ENCODE measurements at places on chromosomes 7 and 10. TPM values are rescaled to one million over a fixed set of nuclear protein-coding genes. Genes with fewer than 3 reads are reported as not detected.

DNA sequence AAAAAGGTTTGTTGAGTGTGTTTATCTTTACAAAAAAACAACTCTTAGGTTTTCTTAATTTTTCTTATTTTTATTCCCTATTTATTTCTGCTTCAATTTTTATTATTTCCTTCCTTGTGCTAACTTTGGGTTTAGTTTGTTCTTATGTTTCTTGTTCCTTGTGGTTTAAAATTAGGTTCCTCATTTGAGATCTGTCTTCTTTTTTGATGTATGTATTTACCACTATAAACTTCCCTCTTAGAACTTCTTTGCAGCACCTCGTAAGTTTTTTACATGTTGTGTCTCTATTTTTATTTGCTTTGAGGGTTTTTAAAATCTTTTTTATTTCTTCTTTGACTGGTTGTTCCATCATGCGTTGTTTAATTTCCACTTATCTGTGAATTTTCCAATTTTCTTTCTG, 1217.1 kb upstream of the CELF2 start:
- no peak for DNase-seq

- no peak for DNase-seq
These were observed 485.1 kb downstream of the GLRX3 start for GRCh38 chr10:130621231-130621775.

Gene MACC1
- not detected for total RNA-seq

DNA sequence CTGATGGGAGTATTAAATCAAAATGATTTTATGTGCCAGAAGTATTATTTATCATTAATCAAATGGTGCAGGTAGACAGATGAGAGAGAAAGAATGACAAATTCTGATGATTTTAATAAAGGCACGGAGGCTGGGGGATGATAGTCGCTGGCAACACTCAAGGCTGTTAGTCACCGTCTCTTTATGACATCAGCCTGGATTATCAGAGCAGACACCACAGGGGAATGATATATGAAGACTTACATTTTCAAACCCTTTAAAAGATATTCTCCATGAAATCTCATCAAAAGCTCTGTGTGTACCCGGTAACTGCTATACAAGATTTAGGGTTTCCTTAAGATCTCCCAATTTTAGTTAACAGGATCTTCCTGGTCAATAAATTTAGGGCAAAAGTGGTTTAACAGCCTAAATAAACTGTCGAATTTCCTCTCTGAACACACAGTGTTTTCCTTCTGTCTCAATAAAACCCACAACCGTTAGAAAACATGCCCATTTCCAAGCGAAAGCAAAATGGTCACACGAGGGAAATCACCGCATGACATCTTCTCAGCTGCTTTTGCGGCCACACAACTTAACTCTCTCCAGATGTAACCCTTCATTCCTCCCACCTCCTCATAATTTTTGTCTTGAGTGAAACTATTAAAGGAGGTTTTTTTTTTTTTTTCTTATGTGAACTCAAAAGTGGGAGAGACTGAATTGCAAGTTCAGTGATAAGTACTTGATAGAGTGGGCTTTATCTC, 133.2 kb upstream of the FAM171A1 start:
- DNase-seq, result peak; percentile 10

DNA sequence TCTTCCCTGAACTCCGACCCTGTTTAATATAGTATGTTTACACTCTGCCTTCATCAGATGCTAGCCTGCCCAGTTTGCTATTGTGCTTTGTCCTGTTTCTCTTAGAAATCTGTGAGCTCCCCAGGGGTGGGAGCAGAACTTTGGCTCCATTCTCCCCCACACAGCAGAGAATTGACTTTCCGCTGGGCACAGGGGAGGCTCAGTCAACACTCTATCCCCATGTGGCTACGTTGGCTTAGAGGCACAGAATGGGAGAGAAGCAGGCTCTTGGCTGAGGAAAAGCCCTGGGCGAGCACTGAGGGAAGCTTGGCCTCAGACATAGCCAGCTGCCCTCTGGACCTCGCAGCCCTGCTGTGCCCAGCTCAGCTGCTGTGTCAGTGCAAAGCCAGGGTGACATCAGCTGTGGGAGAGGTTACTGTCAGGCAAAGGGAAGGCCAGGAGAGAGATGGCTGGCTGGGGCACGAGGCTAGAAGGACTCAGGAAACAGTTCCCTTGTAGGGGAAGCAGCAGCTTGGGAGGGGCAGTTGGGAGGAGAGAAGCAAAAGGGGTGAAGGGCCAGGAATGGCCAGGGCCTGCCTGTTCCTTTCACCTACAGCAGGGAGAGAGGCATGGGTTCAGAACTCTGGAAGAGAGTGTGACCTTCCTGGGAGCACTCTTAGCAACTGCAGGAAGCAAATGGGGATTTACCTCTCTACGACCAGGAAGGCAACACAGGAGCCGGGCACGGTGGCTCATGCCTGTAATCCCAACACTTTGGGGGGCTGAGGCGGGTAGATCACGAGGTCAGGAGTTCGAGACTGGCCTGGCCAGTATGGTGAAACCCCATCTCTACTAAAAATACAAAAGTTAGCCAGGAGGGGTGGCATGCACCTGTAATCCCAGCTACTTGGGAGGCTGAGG, 5.8 kb upstream of the SCD start:
- DNase-seq, result no peak

Measured in activated naive CD4-positive, alpha-beta T cell treated with anti-CD3 and anti-CD28 coated beads for 36 hours (primary cell).